Inflammatory macrophage treated with lipopolysaccharide for 4 hours (primary cell): ENCODE measurements at places on chromosomes 16 and 17.

DNA sequence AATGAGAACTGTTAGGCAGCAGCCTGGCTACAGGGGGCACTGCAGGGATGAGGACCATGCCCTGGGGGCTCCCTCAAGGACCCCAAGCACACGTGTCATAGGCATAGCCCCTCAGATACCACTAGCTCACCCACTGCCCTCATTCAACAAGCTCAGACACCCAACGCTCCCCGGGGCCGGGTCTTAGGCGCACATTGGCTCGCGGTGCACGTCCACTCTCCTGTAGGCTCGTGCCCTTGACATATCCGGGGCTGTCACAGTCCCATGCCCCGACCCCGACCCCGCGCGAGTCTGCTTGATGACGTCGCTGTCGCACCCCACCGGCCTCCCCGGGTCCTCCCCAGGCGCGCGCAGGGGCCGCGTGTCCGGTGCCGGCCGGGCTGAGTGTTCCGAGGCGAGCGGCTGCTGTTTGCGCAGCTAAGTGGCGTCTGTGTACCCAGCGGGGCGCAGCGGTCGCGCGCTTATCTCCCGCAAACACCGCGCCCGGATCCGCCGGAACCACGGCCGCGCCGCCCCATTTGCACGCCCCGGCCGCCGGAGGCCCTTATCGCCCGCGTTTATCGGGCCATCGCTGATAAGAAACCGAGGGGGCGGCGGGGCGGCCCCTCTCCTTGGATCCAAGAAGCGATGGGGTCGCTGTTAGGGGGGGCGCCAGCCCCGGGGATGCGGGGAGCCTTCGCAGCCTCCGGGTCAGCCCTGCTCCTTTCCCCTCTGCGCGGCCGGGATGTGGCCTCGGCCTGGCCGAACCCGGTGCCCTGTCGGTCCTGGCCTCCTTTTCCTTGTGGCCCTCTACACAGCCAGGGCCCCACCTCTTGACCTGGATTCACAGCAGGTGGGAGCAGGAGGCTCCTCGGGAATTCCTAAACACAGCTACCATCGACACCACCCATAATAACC, 20.7 kb upstream of the NAGS start:
- DNase-seq: no peak

- DNase-seq: no peak
Observed at GRCh38 chr17:73747221-73748002, 103.2 kb upstream of the SDK2 start.

DNA sequence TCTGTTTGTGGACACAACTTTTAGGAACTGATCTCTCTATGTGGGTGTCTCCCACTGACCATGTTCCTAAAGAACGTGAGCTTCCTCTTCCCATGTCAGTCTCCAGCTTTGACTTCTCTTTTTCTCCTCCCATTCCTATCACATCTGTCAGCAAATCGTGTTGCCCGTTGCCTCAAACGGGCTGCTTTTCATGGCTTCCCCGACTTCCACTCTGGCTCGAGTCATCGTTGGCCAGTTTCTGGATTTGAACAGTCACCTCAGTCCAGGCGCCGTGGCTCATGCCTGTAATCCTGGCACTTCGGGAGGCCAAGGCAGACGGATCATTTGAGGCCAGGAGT, 5.4 kb downstream of the ABCC1 start:
- peak; percentile 85 for DNase-seq

GRCh38 chr17:281365-281999, 71.1 kb downstream of the RPH3AL start:
- DNase-seq: no peak
